ENCODE measurements at places on chromosomes 11 and 22.
A peak's percentile ranks its signal among the peaks of the same experiment; 100 is the strongest.

- no peak for DNase-seq
These were observed 107.3 kb downstream of the ETS1 start for GRCh38 chr11:128480066-128480465.

- DNase-seq, result no peak
These were observed 31.6 kb upstream of the CCND1 start for GRCh38 chr11:69609351-69609750.

- DNase-seq, result peak; percentile 53
These were observed 730 bp downstream of the LMNTD2 start for GRCh38 chr11:559712-560304.

DNA sequence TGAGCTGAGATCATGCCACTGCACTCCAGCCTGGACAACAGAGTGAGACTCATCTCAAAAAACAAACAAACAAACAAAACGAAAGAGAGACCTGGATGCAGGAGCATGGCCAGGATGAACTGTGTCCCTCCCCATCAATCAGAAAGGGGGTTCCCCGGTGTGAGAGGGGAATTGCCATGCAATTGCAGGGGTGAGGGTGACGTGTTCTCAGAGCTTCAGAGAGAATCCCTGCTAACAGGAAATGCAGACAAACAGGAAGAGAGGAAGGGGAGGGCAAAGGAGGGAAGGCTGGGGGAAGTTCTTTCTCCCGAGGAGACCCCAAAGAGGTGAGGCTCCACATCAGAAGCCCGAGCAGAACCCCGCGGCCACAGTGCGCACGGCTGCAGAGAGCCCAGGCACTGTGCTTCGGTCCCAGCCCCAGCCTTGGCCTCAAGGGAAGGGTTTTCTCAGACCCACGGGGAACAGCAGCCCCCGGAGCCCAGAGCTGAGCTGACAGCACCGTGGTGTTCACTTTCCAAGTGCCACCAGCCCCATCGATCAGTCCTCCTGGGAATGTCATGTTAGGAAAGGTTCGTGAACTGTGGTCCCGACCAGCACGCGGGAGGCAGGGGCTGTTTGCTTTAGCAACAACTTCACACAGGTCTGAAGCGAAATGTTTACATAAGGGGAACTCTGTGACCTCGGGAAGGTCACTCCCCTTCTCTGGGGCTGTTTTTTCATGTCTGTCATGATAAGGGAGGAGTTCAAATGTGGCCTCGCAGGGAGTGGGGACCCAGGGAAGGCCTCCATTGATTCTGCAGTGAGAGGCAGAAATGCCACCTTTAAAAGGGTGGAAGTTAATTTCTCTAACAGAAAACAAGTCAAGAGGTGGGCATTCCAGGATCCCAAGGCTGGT is 108.0 kb upstream of the ANO1 start:
- DNase-seq, result peak; percentile 97

DNA sequence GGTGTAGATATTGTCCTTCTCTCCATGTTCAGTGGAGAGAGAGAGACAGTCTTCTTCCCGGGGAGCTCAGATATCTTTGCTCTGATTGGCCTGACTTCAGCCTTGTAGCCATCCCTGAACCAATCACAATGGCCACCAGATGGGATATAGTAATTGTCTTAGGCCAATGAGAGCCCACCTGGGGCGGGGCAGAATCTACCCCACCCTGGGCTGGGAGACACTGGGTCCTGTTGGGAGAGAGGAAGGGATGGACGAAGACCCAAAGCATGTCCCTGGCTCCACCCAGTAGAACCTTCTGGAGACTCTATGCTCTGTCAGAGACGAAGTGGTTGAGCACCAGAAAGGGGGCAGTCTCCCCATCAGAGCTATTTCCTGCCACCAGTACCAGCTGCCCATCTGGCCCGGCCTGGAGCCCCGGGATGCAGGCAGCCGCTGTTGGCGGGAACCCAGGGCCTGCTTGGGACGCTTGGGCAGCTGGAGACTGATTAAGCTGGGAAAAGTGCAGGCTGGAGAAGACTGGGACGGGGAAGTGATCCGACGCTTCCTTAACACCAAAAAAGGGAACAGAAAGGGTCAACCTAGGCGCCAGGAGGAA is 31.6 kb upstream of the CBX7 start:
- no peak for DNase-seq

DNA sequence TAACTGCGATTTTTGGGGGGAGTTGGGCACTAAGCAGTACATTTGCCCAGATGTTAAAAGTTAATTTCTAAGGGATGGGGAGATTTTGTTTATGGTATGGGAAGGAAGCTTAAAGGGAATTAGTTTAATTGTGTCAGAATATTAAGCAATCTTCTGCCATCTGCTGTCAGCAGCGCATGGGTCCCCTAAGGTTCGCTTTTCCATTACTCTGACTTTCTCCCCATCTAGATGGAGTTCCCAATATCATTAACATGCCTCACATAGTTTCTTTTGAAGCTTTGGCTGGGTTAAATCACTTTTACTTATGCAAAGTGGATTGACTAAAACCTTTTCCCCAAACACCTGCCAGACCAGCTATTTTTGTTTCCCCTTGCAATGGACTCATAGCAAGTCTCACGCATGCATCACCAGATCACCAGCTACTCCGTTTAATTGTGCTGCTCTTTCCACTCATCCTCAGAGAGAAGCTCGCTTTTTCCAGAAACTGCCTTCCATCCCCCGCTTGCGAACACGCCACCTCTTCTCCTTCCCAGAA is 172.7 kb downstream of the FAT3 start:
- no peak for DNase-seq

DNA sequence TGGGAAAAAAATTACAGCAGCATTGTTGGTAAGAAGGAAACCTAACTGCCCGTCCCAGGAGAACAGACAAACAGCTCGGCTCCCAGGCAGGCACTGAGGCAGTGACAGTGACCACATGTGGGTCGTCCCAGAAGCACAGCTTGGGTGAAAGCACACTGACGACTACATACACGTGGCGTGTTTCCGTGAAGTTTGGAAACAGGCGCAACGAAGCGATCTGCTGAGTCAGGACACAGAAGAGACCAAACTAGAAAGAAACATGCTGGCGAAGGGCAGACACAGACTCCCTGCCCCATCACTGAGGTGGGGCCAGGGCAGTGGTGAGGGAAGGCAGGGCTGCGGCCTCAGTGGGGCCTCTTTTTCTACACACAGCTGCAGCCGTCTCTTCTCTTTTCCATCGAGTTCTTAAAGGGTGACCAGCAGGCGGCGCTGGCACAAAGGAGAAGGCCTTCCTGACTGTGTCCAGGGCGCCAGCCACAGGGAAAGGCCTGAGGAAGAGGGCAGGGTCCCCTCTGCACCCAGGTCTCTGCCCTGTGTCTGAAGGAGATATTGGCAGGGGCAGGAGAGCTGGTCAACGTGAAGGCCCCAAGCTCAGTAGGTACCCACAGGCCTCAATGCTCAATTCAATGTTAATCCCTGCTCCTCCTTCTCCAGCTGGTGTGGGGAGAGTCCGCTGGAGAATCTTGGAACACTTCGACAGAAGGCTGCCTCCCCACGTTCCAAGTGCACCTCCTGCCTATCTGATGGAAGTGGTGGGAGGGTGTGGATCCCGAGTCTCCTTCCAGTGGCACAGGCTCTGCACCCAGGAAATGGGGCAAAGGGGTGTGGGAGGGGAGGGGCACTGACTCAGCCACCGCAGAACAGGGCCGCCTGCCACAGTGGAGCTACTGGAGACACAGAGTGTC is 19.9 kb downstream of the CARS1 start:
- peak; percentile 47 for DNase-seq

DNA sequence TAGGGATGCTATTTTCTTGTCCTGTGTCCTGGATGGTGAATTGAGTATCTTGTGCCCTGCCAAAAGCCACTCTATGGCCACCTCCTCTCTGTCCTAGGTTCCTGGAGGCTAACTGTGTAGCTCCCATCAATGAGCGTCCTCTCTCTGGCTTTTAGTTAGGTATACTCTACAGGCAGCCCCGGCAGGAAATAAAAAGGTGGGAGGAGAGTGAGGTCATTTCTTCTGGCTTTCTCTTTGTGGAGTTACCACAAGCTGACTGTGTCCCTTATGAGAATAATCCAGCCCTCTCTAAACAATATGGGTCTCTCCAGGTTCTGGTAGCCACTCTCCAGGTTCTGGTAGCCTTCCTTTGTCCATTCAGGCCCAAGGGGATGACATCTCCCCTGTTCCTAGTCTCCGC is 11.7 kb upstream of the ASPHD2 start:
- DNase-seq, result no peak

- DNase-seq, result no peak
These were observed 77.2 kb downstream of the PISD start for GRCh38 chr22:31584804-31585160.

DNA sequence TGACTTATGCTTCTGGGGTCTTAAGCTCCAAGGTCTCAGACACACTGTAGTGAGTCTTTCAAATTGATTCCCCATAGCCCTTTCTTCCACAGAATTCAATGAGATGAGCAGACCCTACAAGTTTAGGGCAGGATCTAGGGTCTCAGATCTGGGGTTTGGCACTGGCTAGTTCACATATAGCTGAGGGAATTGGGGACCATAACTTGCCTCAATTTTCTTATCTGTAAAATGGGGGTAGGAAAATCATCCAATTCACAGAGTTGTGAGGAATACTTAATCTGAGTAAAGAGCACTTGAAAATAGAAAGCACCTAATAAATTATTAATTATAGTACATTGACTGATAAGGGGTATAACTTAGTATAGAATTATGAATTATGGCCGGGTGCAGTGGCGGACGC is 5.9 kb upstream of the CCDC117 start:
- DNase-seq, result no peak

GRCh38 chr11:74592063-74592440 is 330 bp upstream of the POLD3 start:
- no peak for DNase-seq

GRCh38 chr22:23113067-23113846 is 28.5 kb downstream of the RSPH14 start:
- DNase-seq, result no peak

DNA sequence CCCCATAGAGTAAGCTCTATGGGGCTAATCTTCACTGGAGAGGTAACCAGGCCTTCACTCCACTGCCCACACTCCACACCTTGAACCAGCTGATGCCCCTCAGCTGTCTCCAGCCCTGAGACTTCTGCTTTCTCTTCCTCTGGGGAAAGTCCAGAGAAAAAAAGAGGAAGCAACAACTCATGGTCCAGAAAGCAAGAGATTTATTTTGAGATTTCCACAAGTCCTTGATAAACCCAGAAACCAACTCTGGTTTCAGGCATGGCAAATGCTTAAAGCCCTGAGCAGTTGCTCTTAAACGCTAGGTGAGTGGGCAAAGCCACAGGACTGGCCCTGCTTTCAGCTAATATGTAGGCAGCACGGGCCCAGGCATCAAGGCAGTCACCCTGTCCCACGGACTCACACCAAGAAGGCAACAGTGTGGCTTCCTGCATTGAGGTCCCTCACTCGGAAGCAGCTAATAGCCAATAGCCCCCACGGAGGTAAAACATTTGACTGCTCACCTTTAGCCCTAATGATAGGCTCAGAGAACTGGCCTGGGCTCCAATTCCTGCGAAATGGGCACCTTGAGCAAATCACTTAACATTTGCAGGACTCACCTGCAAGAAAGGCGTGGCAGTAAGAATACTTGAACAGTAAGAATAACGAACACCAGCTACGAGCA is 4.3 kb downstream of the CYB561A3 start:
- DNase-seq, result no peak

DNA sequence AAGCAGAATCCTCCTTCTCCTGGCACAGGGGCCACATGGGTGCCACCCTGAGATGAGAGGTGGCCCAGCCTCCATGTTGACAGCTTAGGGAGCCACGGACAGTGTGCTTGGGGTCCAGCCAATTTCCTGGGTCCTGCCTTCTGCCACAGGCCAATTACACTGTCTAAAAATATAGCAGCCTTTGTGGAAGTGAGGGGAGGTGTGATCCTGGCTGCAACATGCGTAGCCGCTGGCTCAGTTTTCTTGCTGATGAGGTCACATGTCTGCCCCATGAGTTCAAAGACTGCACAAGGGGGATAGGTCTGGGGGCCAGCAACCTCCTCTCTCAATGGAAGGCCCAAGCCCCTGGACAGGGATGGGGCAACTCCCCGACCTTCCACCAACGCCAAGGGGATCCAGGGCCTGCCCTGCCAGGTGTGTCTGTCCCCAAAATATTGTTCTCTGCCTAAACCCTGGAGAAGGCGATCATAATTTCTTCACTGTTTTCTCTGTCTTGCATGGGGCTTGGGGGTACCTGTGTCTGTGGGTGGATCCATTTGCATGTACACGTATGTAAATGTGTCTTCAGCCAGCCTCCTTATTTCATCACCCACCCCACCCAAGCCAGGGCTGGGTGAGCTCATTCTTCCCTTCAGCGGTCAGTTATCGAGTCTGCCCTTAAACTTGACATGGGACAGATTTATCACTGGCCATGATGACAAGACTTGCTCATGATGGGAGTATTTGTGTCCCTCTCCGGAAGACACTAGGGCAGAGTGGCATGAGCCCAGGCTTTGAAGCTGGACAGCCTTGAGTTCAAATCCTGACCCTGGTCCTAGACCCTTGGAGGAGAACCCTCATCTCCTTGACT is 59.4 kb downstream of the OTOG start:
- no peak for DNase-seq

GRCh38 chr11:11587122-11587521 is 34.7 kb downstream of the GALNT18 start:
- DNase-seq, result no peak

DNA sequence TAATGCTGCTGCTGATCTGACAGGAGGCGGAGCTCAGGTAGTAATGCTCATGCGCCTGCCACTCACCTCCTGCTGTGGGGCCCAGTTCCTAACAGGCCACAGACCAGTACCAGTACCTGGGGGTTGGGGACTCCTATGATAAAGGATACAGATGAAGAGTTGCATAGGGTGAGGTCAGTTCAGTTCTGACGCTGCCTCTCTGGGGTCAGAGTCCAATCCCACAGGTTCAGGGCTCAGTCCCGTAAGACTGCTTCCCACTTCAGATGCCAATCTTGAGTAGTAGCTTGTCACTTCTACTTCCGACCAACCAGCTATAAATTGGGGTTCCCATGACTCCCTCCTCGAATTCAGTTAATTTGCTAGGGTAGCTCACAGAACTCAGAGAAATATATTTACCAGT is 8.6 kb downstream of the ASRGL1 start:
- DNase-seq, result no peak

GRCh38 chr11:85752890-85753581 is 57.9 kb downstream of the SYTL2 start:
- DNase-seq, result no peak
